Fibroblast of skin of abdomen (primary cell): ENCODE measurements at places on chromosomes 12 and 14.

DNA sequence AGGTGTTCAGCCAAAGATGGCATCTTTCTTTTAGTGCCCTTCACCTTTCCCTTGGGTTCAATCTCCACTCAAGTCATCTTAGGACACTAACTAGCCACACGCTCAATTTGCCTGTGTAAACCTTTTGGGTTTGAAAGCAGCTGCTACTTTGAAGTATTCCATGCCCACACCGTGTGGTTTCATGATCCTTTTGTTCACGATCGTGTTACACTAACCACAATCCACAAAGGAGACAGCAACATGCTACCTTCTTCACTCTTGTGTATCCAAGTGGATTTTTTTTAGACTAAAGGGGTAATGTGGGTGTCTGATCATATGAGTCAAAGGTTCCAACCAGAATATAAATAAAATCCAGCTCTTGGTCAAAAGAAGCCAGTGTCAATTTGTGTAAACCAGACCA lies 122.7 kb upstream of the FAR2 start:
- peak; percentile 22 for DNase-seq

GRCh38 chr12:46774322-46774633 lies 51.5 kb downstream of the SLC38A4 start:
- no peak for DNase-seq

GRCh38 chr14:26427097-26427496 lies 170.7 kb downstream of the NOVA1 start:
- DNase-seq, result peak; percentile 34

GRCh38 chr12:143964-144649 lies 69.8 kb downstream of the SLC6A12 start:
- DNase-seq, result peak; percentile 82

GRCh38 chr12:50185970-50186663 lies 18.9 kb upstream of the CERS5 start:
- peak; percentile 38 for DNase-seq

DNA sequence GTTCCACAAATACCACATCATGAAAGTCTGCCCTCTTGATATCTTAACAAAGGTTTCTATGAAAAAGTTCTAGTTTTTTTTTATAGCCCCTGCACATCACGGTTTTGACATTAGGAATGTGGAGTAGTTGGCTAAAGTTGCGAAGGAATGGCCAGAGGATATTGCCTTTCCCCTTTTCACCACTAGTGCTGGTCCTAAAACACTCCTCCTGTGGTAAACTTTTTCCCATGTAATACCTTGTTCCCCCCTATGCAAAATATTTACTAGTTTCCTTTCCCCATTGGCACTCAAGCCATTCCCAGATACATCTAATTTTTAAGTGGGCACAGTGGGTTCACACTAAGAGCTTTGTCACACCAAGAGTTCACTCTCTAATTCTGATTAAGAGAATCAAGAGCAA lies 33.4 kb downstream of the R3HDM2 start:
- DNase-seq, result no peak

DNA sequence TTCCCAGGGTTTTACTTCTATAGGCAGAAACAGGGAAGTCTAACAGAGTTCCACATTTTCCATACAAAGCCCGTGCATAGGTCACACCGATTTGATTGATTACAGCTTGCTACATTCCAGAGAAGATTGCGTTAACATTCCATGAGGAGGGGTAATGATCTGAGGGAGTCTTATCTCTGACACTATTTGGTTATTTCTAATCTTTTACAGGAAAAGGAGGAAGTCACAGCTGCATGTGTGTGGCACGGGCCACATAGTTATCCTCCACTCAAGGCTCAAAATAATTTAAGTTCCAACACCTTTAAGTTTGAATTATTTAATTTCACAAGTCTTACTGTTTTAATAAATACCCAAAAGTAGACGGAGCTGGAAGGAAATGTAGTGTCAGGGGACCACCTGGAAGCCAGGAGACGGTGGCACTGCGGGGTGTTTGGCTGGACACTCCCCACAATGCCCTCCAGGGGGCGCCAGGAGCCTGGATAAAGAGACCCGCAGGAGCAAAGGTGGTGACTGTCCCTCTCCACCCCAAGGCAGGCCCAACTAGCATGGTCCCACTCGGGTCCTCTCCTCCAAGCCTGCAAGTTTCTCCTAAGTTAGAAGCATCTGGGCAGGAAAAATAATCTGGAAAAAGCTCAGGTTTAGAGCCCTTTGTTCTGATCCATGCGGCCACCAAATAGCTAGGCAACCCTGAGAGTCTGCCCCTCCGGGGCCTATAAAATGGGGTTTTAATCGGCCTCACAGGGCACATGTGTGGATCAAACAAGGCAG lies 20.2 kb downstream of the KRT8 start:
- peak; percentile 43 for DNase-seq

GRCh38 chr12:29768372-29768771 lies 15.4 kb downstream of the TMTC1 start:
- DNase-seq, result no peak

- no peak for DNase-seq
These were observed 22.0 kb downstream of the CD9 start for GRCh38 chr12:6222078-6222654.

GRCh38 chr14:52583544-52583943 lies 30.9 kb downstream of the GPR137C start:
- DNase-seq, result no peak

DNA sequence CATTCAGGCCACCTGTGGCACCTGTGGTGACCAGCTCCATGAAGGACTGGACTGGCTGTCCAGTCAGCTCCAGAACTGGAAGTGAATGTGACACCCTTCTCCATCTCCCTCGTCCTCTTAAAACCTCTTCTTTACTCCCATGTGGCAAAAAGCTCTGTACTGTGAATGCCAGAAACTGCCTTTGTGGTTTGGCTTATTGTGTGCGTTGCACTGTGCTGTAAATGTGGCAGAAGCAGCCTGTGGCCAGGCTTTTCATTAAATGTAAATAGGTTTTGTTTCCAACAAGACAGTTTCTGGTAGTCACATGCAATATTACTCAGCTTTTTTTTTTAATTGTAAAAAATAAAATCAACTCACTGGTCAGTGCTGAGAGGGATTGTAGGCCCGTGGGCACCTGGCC lies 453.7 kb downstream of the ATP23 start:
- no peak for DNase-seq

- no peak for DNase-seq
These were observed 368.8 kb downstream of the SYT1 start for GRCh38 chr12:79233341-79233781.

- no peak for DNase-seq
These were observed 3.6 kb upstream of the RPS26 start for GRCh38 chr12:56038022-56038655.

- peak; percentile 11 for DNase-seq
These were observed 615 bp downstream of the CDKN1B start for GRCh38 chr12:12717586-12718380.

DNA sequence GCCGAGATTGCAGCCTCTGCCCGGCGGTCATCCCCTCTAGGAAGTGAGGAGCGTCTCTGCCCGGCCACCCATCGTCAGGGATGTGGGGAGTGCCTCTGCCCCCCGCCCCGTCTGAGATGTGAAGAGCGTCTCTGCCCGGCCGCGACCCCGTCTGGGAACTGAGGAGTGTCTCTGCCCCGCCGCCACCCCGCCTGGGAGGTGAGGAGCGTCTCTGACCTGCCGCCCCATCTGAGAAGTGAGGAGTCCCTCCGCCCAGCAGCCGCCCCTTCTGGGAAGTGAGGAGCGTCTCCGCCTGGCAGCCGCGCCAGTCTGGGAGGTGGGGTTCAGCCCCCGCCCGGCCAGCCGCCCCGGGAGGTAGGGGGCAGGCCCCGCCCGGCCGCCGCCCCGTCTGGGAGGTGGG lies 544.0 kb downstream of the CCER1 start:
- DNase-seq, result no peak

GRCh38 chr14:104096751-104097700 lies 11.5 kb downstream of the ASPG start:
- no peak for DNase-seq

DNA sequence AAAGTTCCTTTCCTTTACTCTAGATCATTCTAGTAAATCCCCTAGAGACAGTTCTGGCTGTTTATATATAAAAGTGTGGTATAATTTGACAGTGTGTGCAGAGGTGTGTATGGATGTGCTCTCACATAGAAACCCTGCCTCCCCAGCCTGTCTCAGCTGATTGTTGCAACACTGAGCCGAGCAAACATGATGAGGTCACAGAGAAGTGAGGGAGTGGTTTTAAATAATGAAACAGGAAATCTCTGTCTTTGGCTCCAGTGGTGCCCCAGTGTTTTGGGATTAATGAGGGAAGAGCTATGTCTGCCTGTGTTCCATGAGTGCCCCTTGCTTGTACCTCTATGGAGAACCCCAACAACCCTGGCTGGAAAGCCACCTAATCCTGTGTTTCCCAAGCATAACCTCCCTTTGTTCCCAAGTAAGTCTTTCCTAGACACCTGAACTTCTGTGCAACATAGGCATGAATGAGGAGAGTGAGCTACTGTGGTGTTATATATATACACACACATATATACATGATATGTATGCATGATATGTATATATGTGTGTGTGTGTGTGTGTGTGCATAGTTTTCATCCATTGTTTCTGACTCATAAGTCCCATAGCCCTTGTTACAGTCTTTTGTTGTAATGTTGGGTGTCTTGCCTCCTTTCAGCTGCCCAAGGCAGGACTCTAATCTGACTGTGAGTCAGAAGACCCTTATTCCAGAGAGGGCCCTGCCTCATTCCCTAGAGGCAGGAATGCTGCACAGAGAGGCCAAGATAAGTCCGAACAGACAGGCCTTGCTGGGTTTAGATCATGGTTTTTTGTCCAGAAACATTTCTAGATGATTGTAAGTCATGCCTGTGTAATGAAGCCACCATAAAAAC lies 18.0 kb downstream of the TRAF3 start:
- peak; percentile 93 for DNase-seq

GRCh38 chr14:103099733-103100280 lies 5.3 kb downstream of the EXOC3L4 start:
- DNase-seq, result no peak

DNA sequence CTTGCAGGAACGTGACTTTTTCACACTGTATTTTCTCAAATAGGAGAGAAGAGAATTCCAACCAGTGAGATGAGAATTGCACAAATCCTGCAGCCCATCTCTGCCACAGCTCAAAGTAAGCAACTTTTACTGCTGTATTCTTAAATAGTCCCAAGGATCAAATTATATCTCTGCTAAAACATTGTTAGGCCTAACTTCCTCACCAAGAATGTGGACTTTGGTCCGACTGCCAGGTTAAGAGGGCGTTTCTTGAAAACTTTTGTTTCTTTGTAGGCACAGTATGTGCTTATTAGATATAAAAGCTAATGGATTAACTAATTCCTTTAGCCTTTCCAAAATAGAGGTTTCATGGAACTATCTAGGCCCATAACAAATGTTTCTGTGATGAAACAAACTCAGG lies 61.4 kb upstream of the IFNG-AS1 start:
- DNase-seq, result no peak

DNA sequence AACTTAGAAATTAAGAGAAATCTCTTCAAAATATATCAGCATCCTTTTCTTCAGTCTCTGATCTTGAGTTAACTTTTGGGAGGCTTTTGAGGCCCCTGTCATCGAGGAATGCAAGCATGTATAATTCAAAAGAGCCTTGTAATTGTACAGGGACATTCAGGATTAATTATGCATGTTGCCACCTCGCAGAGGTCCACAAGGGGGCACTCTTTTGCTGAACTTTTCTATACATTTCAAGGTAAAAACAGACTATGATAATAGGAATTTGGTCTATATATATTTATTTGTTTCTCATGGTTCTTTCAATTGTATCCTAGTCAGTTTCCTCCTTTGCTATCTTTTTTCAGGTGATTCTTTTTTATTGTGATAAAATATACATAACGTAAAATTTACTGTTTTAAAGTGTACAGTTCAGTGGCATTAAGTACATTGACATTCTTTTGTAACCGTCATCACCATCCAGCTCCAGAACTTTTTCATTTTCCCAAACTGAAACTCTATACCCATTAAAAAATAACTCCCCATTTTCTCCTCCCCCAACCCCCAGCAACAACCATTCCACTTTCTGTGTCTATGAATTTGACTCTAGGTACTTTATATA lies 47.0 kb upstream of the SLC2A13 start:
- peak; percentile 28 for DNase-seq

DNA sequence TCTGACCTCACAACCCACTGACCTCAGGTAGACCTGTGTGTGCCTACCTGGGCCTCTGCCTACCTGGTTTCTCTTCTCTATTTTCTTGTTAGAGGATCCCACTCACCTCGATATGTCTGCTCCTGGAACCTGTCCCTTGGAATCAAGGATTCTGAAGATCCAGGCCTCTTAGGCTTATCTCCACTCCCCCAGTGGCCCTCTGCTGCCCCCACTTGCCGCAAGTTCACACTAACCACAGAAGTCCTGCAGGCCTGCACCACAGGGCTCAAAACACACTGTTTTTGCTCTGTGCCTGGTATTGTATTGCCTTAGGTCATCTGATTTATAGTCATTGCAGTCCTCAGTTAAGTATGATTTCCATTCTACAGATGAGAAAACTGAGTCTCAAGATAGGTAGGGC lies 15.3 kb upstream of the NRXN3 start:
- no peak for DNase-seq

- DNase-seq, result no peak
These were observed 3.9 kb upstream of the MEG3 start for GRCh38 chr14:100822013-100822412.

DNA sequence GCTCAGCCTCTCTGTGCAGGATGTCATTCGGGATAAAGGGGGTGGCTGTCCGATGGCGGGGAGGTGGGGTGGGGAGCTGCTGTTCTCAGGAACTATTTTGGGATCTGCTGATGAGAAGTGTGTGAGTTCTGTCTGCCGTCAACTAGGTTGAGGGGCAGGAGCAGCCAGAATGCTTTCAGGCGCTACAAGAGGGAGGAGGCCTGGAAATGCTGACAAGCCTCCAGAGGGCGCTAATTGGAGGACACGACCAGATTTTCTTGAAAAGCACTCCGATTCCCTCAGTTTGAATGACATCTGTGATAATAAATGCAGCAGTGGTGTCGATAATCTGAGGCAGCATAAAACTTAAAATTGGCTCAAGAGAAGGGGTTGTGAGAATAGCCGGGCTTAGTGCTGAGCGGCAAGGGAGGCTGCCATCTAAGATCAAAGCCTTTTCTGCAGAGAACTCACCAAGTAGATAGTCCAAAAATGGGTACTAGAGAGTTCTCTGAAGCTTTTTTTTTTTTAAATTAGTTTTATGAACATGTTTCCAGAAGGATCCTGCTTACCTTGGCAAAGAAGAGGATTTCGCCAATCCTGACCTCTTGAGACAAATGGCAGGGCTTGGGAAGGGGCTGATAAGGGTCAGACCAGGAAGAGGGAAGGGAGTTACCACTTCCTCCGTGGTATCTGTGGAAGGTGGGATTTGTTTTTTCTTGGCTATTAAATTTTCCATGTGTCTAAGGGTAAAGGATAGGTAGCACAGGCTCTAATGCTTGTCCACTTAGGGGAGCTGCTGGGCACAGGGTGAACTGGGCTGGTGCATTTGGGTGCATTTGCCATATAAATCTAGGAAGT lies 94.4 kb downstream of the CRACR2A start:
- peak; percentile 28 for DNase-seq

- no peak for DNase-seq
These were observed 778 bp downstream of the AGAP2 start for GRCh38 chr12:57737467-57738460.

GRCh38 chr12:107320033-107320928 lies 226.9 kb upstream of the CRY1 start:
- DNase-seq, result peak; percentile 34
